ENCODE measurements at places on chromosomes 5 and 9.
A peak's percentile ranks its signal among the peaks of the same experiment; 100 is the strongest.

DNA sequence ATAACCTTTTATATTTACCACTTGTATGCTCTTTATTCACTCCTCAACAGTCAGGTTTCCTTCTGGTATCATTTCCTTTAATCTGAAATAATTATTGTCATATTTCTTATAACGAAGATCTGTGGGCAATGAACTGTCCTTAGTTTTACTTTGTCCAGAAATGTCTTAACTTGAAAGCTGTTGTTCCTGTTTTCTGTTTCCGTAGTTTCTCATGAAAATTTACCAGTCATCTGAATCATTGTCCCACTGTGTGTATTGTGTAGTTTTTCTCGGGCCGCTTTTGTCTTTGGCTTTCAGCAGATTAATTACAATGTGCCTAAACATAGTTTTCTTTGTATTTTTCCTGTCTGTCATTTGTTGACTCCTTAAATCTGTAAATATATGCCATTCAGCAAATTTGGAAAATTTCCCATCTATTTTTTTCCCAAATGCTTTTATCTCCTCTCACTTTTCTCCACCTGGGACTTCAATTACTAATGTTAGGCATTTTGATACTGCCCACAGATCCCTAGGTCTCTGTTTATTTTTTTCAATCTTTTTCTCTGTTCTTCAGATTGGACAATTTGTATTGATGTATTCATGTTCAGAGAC lies 74.9 kb downstream of the PDE8B start:
- no peak for DNase-seq

DNA sequence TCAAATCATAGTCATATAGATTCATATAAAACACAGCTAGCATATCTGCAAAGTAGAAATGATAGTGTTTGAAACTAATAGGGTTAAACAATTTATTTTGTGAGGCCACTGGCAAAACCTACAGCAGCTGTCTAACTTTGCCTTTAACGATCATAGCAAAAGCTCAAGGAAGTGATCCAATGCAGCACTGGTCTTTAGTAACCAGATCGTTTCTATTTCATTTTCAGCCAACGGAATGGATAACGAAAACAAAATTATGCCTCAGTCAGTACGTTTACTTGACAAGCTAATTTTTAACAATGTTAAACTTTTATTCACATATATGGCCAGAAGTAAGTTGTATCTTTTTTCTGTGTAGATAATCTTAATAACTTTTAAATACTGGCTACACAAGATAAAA lies 17.7 kb downstream of the MLLT3 start:
- DNase-seq: no peak

DNA sequence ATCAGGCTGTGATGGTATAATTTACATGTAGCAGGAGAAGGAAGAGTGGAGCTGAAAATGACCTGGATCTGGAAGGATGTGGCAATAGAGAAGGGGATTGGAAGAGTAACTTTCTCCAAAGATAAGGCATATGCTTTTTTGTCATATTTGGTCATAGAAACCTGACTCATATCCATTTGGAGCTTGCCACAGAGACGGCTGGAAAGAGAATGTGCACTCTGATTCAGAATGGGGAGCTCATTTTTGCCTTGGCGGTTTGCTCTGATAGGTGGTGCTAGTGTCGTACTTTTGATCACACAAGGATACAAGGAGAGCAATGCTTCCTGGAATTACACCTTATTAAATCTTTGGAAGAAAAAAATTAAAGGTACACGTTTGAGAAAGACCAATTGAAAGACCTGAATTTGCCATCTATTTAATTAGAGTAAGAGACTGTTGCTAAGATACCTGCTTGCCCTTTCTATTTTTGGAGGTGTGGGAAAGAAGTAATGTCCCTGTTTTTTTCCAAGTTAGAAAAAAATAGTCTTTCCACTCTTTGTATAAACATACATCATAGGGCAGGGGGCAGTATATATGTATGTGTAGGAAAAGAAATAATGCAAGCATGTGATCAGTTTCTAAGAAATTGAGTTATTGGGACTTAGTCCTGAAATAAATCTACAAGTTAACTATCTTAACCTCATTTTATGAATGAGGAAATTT lies 5.4 kb downstream of the LSM11 start:
- DNase-seq: no peak

GRCh38 chr5:589173-589572 lies 23.0 kb upstream of the CEP72 start:
- peak; percentile 10 for DNase-seq

- no peak for DNase-seq
These were observed 267.6 kb downstream of the TMEM167A start for GRCh38 chr5:82809420-82810143.

DNA sequence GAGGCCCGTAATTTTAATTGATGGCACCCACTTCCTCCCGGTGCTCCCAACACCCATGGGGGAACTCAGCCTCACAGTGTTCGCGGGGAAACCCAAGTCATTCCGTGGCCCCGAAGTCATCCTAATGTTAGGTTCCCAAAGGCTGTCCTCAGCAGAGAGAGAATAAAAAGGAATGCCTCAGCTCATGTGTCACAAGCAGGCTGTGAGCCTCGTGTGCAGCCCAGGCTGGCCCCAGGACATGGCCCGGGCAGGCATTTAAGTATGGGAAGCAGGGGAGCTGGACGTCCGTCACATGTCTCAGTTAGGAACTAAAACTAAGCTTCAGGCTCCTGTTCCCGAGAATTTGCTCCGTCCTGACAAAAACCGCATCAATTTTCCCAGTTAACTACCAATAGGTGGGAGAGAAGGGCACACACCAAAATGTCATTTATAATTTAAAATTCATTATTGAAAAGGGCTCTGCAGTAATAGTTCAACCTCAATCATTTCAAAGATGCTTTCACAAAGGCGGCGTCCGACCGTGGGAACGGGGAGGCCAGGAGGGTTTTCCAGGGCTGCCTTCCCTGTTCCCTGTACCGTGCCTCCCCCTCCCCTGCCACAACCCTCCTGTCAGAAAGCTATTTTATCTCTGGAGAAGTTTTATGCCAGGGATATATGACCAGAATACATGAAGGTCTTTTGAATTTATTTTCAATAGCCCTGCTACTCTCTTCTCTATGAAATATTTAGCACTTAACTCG lies 137.3 kb downstream of the FSTL4 start:
- no peak for DNase-seq

DNA sequence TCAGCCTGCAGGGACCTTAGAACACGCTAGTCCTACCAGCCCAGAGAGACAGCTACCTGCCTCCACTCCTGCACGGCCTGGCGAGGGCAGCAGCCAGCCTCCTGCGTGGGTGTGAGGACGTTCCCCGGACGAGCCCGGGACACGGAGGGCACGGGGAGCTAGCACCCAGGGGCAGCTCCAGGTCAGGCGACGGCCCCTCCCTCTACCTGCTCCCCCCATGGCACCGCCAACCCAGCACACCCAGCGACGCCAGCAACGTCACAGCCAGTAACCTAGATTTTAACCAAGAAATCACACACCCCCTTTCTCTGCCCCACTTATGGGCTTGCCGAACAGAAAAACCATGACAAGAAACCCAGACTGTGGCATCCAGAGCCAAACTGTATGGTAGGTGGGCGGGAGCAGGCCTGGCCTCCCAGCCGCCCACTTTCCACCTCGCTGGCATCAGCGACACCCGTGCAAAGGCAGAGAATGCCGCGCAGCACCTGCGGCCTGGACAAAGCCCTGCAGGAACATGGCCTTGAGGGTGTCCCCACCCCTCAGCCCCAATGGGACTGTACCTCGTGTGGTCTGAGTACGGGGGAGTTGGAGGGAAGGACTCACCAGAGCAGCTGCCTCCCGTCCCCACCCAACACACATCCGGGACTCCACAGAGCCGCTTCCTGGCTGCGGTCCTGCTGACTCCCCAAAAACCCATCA lies 47.9 kb downstream of the NACC2 start:
- DNase-seq: no peak

GRCh38 chr5:473551-474192 lies 30.7 kb downstream of the EXOC3 start:
- no peak for DNase-seq

- DNase-seq: no peak
These were observed 44.7 kb downstream of the DIAPH1 start for GRCh38 chr5:141574122-141574510.

DNA sequence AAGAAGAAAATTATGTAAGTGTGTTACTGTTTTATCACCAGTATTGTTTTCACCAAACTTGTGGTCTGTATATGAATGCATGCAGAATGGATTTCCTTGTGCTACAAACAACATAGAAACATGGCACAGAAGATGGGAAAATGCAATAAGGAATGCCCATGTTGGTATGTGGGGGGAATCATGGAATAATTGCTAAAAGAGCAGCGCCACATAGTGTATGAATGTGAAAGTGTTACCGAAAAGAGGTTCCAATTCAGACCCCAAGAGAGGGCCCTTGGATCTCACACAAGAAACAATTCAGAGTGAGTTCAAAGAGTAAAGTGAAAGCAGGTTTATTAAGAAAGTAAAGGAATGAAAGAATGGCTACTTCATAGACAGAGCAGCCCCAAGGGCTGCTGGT lies 26.4 kb upstream of the TYRP1 start:
- DNase-seq: no peak

DNA sequence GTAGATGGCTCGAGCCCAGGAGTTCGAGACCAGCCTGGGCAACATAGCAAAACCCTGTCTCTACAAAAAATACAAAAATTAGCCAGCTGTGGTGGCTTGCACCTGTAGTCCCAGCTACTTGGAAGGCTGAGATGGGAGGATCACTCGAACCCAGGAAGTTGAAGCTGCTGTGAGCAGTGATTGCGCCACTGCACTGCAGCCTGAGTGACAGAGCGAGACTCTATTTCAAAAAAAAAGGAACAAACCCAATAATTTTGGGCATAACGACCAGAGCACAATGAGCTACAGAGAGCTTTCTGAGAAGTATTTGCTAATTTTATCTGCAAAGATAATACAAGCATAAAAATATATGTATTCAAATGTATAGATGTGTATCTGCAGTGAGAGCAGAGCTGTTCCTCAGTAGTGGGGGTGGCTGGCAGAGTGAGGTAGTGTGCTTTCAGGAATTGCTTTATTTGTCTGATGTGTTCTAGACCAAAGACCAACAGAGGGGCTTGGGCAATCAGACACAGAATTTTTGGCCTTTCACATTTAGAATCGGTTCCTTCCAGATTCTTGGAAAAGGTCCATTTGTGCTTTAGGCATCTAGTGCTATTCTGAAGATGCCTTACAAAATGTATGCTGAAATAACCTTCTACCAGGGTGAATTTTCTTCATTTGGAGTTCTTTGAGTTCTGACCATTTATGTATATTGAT lies 5.2 kb downstream of the DOCK8 start:
- DNase-seq: no peak

DNA sequence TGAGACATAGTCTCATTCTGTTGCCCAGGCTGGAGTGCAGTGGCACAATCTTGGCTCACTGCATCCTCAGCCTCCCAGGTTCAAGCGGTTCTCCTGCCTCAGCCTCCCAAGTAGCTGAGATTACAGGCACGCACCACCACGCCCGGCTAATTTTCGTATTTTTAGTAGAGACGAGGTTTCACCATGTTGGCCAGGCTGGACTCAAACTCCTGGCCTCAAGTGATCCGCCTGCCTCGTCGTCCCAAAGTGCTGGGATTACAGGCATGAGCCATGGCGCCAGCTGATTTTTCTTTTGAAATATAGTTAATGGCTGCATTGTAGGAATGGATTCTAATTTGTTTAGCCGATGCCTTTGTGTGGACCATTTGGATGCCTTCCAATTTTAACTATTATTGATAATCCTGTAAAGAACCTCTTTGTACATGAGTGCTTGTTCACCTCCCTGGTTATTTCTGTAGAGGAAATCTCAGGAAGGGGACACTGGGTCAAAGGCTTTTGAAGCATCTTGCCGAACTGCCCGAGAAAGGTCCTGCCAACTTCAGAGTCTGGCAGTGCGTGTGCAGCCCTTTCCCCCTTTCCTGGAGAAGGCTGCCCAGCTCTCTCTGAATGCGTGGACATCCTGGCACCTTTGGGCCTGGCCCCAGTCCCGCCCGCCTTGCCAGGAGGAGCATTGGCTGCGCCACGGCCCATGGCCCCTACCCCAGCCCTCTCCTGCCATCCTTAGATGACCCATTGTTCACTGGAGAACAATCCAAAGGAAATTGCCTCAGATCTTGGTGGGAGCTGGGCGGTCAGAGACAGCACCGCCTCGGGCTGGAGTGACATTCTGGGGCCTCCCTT lies 8.9 kb upstream of the NUP214 start:
- no peak for DNase-seq

DNA sequence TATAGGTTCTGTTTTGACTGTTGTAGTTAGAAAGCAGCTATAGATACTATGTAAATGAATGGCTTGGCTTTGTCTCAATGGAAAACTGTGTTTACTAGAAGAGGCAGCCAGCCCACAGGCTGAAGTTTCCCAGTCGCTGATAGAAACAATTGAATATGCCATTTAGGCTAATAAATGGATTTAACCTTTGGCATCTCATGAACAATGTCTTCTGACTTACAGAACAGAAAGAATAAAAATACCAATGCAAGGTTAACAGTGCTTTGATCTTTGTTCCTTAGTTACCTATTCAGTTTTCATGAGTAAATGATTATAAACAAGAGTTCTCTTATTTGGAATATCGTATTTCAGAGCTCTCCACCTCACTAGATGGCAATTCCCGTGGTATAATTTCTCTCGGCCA lies 120.6 kb downstream of the PAM start:
- no peak for DNase-seq

GRCh38 chr5:107873877-107874276 lies 203.1 kb upstream of the EFNA5 start:
- no peak for DNase-seq

DNA sequence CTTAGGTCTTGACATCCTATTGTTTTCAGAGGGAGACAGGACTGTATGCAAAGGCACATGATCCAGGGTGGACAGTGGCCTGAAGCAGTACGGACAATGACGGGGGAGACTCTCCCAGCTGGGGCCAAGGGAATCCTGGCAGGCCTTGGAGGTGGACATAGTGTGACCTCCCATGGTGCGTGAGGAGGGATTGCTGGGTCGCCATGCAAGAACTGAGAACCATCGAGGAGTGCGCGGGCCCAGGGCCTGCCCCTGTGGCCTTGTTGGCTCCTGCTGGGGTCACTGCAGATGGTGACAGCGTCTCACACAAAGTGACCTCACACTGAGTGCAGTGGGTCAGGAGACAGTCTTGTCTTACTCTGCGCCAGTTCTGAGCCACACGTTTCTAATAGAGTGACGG lies 192.4 kb downstream of the GADD45G start:
- no peak for DNase-seq

DNA sequence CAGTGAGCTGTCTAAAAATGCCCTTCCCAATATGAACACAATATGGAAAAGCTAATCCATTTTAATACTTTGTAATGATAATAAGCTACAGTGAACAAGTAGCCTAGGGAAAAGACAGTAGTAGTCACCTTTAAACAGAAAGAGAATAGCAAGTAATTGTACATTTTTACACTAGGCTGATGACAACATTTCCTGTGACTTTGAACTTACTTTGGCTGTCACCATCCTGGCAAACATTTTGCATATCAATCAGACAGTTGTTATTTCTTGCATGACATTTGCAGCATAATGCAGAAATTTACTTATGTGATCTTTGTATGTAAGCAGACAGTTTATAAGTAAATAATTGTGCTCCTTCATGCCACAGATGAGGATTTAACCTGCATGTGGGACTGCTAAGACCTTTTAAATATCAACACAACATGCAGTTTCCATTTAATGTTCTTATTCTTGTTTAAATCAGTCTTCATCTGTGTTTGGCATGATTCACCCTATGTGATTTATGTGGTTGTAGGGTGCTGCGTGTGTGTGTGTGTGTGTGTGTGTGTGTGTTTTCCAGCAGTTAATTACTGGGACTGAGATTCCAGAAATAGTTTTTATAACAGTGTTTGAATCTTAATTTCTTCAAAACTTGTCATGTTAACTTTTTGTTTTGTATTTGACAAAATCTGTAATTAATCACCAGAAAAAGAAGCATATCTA lies 997.1 kb upstream of the ARRDC3 start:
- no peak for DNase-seq

- DNase-seq: no peak
These were observed 6.8 kb upstream of the DENND4C start for GRCh38 chr9:19223724-19224123.
